Stomach (tissue), 19 donors: ENCODE measurements at places on chromosomes 7 and 10. TPM values are rescaled to one million over a fixed set of nuclear protein-coding genes. Genes with fewer than 3 reads are reported as not detected.

MALSU1 gene
- total RNA-seq: 74.5 TPM

DNA sequence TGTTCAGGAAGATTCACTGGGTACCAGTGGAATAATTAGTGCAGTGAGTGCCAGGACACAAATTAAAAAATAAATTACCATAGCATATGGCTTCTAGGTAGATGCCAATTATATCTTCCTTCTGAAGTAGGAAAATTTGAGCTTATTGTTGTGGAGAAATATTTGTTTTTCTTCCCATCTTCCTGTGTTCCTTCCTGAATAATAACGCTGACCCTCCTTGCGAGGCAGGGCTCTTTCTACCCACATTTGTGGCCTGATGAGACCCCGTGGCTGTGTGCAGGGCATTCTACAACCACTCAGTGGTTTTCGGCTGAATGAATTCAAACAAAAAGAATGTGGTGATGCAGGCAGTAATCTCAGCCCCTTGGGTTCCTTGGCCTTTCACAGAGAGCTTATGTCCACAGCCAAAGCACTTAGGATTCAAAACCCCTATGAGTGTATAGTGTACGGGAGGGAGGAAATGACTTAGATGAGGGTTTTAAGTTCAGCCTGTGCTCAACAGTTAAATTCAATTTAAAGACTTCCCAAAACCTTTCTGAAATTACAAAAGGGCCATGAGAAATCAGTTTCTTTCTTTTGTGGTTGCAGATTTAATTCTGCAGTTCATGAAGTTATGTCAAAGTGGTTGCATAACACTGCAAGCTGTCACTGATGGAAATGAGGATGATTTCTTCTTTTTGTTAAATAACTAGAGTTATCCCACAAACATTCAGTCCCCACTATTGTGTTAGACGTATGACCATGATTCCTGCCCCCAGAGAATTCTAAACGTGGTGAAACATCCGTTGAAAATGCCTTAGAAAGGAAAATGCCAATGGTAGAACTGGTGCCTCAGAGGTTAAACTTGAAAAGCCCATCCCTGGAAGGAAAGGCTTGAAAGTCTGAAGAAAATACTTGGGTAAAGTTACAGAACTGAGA is 255.3 kb downstream of the FZD1 start:
- no peak for DNase-seq

CUZD1 gene
- total RNA-seq: not detected

PPA1 gene
- 110 TPM for total RNA-seq

SMO gene
- total RNA-seq: 15.4 TPM

ANKRD61 gene
- not detected for total RNA-seq

MRLN gene
- not detected for total RNA-seq

- DNase-seq: no peak
Observed at GRCh38 chr7:45570797-45571196, 3.4 kb upstream of the ADCY1 start.

BTBD16 gene
- total RNA-seq: not detected

DNA sequence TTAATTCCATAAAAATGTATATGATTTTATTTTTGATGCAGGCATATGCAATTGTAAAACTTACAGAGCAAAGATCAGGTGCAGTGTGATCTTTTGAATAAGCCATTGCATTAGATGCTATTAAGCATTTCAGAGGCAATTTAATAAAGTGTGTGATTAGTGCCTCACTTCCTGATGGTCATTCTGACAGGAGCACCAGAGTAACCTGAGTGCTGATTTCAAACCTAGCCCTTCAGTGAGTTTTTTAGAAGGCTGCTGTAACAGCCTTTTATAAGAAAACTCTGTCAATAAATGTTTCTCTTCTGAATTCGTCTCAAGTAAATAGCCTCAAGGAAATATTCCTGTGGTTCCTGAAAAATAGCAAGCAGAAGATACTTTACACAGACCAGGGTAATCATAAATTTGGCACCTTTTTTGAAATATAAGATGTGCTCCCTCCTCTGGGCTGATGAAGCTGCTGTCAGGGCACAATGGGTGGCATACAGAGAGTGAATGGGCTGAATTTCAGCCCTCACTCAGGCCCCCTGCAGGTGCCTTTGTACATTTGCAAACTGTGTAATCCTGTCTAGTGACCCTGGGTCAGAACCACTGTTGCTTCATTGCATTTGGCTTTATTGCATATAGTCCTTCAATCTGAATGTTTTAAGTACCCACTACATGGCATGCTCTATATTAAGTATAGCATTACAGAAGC is 193.7 kb upstream of the CSTF2T start:
- no peak for DNase-seq

- no peak for DNase-seq
Observed at GRCh38 chr10:69681436-69681835, 51.4 kb downstream of the FAM241B start.

NAT16 gene
- total RNA-seq: not detected

GRCh38 chr10:77253556-77254064 is 384.0 kb downstream of the KCNMA1 start:
- no peak for DNase-seq

- DNase-seq: no peak
Observed at GRCh38 chr7:104142147-104142546, 65.7 kb downstream of the ORC5 start.

GRCh38 chr7:130908345-130909160 is 174.5 kb upstream of the KLF14 start:
- no peak for DNase-seq

AMPH gene
- 2.2 TPM for total RNA-seq

C10orf90 gene
- total RNA-seq: not detected

MYO1G gene
- total RNA-seq: 16.7 TPM

DNA sequence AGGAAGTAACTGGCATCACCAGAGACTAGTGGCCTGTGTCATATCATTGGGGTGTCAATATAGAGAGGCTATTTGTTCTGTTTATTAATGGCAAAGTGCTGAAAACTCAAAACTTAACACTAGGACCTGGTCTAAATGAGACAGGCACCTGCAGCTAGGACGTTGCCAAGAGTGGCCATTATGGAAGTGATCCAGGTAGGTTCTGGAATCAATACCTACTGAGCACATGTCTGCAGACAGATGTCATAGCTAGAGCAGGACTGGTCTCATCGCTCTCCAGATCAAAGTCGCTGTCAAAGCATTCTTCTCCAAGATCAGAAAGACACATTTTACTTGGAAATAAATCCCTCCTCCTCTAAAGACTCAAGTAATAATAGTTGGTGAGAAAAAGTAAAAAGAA is 40.3 kb downstream of the THNSL1 start:
- DNase-seq: no peak

GRCh38 chr7:106285855-106286492 is 1.2 kb upstream of the NAMPT start:
- DNase-seq: no peak

DNA sequence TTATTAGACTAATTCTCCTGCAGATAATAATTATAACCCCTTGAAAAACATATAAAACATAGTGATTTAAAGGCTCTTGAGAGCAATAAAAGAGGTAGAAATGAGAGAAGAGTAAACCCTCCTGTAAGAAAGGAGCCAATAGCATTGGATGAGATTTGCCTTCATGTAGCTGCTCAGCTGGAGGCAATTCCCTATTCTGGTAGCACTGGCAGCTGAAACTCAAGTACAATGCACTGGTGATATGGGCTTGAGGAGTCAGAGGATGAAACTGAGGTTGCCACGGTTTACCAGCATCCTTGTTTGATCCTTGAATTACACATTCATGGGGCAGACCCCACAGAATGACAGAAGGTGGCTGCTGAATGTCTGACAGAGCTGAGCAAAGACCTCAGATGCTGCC is 76.4 kb downstream of the CTTNBP2 start:
- DNase-seq: no peak

- no peak for DNase-seq
Observed at GRCh38 chr10:70328018-70328417, 44.2 kb upstream of the NPFFR1 start.

DNA sequence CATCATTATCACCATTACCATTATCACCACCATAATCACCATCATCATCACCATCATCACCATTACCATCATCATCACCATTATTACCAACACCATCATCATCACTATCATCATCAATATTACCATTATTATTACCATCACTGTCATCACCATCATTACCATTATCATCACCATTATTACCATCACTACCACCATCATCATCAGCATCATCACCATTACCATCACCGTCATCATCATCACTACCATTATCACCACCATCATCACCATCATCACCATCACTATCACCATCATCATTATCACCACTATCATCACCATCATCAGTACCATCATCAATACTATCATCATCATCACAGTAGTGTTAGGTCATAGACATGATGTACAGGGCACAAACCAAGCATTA is 81.4 kb downstream of the VSTM4 start:
- DNase-seq: no peak

GRCh38 chr10:94997741-94998174 is 59.3 kb downstream of the CYP2C9 start:
- DNase-seq: no peak

- no peak for DNase-seq
Observed at GRCh38 chr7:43208242-43208641, 95.8 kb downstream of the HECW1 start.

DNA sequence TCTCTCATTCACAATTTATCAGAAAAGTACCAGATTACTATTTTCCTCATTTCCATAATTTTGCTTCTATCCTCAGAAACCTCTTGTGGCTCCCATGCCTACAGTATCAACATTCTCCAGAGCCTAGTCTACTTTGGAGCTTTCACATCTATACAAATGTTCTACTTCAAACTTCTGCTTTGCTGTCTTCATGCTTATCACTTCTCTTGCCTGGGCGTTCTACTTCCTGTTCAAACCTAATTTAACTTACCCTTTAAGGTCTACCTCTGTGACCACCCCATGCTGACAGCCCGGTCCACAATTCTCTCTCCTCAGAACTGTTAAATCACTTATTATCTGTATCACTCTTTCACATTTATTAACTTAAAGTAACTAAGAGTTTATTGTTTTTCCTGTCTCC is 6.1 kb upstream of the PTPN12 start:
- no peak for DNase-seq

DNA sequence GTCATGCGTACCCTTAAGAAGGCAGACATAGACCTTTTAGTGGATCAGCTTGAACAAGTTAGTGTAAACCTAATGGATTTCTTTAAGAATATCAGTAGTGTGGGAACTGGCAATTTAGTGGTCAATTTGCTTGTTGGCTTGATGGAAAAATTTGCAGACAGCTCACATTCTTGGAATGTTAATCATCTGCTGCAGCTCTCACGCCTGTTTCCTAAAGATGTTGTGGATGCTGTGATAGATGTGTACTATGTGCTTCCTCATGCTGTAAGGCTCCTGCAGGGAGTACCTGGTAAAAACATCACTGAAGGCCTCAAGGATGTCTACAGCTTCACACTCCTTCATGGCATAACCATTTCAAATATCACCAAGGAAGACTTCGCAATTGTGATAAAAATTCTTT is 103.4 kb downstream of the ABCA13 start:
- DNase-seq: no peak

DNA sequence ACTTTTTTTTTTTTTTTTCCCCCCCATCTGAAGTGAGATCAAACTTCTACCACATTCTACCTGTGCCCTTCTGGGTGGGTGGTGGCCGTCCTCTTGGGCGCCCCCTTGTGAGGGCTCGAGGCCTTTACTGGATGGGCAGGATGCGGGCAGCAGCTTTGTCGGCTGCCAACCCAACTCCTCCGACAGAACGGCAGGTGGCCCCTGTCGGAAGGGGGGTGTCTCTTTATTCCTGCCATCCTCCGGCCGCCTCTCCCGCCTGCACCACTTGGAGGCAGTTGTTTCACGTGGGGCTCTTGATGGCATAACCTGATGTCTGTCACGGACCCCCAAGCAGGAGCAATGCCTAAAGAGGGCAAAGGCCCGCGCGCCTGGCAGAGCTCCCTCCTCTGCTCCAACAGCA is 31.0 kb downstream of the AMZ1 start:
- peak; percentile 63 for DNase-seq

- no peak for DNase-seq
Observed at GRCh38 chr10:110168601-110169481, 38.6 kb upstream of the MXI1 start.

DNA sequence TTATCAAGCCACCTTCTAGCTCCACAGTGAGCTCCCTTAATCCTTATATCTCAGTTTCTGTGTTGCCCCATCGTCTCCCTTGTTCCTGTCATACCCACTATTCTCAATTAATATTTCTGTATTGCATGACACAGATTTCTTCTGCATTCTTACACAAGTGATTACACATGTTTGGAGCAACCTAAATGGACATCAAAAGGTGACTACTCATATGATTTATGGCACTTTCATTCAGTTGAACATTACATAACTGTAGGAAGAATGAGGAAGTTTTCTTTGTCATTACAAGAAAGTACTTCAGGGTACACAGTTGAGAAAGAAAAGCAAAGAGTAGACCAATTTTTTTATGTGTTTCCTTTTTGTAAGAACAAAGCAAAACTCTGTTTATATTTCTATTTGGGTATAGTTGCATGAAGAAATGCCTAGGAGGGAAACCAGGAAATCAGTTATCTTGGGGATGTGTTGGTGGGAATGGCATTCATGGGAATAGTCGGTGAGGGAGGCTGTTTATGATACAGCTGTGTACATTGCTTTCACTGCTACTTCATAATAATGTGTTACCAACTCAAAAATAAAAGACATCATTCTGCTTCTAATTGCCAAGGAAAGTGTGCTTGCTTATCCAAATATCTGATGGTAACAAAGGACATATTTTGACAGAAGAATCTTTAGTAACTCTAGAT is 23.6 kb upstream of the PRSS37 start:
- DNase-seq: peak; percentile 17

- no peak for DNase-seq
Observed at GRCh38 chr7:133572843-133573242, 320.0 kb downstream of the EXOC4 start.

GRID1 gene
- total RNA-seq: 8.5 TPM

CPXM2 gene
- 16.9 TPM for total RNA-seq

GRCh38 chr7:115066050-115066449 is 144.2 kb downstream of the MDFIC start:
- DNase-seq: no peak

GRCh38 chr10:126124046-126124445 is 227.7 kb downstream of the FANK1 start:
- DNase-seq: no peak

NOM1 gene
- total RNA-seq: 36.7 TPM

IL6 gene
- not detected for total RNA-seq

- peak; percentile 77 for DNase-seq
Observed at GRCh38 chr7:105429746-105430612, 41.3 kb upstream of the SRPK2 start.

MEST gene
- total RNA-seq: 14.1 TPM

HOXA1 gene
- total RNA-seq: not detected

GRCh38 chr7:99440195-99440594 is 1.5 kb downstream of the CPSF4 start:
- no peak for DNase-seq

CADPS2 gene
- total RNA-seq: 57.8 TPM

- no peak for DNase-seq
Observed at GRCh38 chr10:115073796-115074195, 19.4 kb upstream of the ATRNL1 start.

RFC2 gene
- total RNA-seq: 18.2 TPM

SLC39A12 gene
- not detected for total RNA-seq

GRCh38 chr10:51501396-51501795 is 198.0 kb downstream of the CSTF2T start:
- peak; percentile 14 for DNase-seq

GNAT3 gene
- total RNA-seq: not detected
